WTC11 (cell line): ENCODE measurements at places on chromosomes 6 and 20.

- DNase-seq, result no peak
Observed at GRCh38 chr6:53360093-53360912, 11.6 kb upstream of the ELOVL5 start.

DNA sequence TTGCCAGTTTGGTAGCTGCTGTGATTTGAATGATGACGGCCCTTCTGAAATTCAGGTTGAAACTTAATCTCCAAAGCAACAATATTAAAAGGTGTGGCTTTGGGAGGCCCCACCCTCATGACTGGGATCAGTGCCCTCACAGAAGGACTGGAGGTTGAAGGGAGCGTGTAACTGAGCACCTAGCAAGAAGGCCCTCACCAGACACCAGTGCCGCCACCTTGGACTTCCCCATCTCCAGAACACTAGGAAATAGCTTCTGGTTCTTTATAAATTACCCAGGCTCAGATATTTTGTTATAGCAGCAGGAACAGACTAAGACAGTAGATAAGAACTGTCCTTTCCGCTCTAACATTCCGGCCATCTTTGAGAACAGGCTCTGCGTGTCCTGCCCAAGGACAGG, 243.1 kb downstream of the DLL1 start:
- DNase-seq, result no peak

DNA sequence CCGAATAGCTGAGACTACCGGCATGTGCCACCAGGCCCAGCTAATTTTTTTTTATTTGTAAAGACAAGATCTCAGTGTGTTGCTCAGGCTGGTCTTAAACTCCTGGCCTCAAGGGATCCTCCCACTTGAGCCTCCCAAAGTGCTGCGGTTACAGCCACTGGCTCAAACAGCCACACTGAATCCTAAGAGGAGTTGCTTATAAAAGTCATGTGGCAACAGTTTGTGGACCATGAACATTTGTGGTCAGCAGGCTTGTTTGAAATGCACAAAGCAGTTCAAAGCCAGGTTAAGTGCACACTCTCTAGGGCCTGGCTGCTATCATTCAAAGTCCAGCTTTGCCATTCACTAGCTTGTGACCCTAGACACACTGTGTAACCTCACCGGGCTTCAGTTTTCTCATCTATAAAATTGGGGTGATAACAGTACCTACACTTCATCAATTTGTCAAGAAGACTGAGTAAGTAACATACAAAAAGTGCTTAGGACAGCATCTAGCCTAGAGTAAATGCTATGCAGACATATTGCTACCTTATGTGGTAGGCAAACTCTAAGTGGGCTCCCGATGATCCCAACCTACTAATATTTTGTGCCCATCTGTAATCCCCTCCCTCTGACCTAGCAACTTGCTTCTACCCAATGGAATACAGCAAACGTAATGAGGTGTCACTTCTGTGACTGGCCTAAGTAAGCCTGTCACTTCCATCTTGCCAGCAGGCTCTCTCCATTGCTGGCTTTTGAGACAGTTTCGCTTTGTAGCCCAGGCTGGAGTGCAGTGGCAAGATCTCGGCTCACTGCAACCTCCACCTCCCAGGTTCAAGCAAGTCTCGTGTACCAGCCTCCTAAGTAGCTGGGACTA, 122.9 kb downstream of the ZMYND8 start:
- no peak for DNase-seq

GRCh38 chr20:8161264-8162071, 29.4 kb downstream of the PLCB1 start:
- DNase-seq, result no peak

GRCh38 chr20:21613512-21613911, 92.0 kb upstream of the PAX1 start:
- DNase-seq, result no peak

GRCh38 chr20:51378171-51378928, 164.2 kb downstream of the NFATC2 start:
- DNase-seq, result peak; percentile 61

DNA sequence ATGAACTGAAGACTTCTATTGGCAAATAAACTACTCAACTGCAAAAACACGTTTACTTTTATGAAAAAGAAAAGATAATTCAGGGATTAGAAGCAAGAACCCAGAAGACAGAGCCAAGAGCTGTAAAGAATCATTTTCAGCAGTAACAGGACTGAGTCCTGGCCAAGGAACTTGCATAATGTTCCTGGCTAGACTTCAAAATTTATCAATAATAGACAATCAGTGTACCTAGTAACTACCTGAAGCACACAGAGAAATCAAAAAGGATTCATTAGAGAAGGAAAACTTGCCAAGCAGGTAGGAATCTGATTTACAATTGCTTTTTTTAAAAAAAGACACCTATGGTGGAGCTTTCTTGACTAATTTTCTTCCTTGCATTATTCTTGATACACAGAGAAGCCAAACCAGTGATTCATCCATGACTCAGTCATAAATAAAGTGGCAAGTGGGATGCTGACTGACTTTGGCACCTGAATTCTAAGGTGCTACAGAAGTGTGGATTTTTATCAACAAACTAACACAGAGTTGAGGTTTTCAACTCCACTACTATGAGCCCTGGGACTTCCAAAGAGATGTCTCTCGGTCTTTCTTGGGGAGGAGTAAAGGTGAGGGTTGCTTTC, 281.3 kb downstream of the BMP7 start:
- no peak for DNase-seq

DNA sequence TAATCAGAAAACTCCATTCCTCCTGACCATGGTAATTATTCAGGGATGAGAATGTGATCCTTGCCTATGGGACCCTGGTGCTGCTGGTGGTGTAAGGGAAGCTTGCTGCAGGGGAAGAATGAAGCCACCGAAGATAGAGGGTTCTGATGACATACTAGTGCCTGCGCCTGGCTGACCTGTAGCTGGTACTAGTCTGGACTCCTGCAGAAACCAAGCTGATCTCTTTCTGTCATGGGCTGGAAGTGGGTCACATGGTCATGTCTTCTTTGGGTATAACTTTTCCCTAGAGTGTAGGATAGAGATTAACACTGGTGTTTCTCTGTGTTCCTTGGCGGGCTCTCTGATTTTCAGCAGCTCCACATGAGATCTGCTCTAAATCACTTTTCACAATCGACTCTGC, 8.6 kb upstream of the SLC4A11 start:
- no peak for DNase-seq

DNA sequence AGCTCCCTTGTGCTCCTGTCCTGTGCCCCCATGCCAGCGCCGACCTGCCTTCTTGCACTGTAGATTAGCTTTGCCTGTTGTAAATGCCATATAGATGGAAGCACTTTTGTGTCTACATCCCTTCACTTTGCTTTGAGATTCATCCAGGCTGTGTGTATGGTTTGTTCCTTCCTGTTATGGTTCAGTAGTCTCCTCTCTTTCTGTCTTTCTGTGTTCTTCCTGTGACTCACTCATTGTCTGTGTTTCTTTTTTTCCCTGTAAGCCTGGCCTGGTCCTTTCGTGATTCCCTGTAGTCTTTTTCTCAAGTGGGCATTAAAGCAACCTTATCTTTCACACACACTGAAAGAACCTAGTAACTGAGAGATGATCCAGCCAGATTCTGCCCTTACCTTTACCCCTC, 66.6 kb downstream of the JARID2 start:
- no peak for DNase-seq

DNA sequence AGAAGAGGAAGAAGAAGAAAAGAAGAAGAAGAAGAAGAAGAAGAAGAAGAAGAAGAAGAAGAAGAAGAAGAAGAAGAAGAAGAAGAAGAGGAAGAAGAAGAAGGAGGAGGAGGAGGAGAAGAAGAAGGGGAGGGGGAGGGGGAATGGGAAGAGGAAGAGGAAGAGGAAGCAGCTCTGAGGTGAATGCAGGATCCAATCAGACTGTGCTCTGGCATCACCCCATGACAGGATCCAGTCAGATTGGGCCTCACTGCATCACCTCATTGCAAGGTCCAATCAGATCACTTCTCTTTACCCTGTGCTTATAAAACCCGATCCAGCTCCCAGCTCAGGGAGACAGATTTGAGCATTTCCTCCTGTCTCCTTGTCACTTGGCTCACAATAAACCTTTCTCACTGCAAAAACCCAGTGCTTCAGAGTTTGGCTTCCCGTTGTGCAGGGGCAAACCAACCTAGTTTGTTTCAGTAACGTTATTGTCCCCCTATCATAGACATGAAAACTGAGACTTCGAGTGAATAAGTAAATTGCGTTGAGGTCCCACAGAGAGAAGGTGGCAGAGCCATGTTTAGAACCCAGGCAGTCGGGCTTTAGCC, 28.6 kb upstream of the YWHAB start:
- DNase-seq, result no peak

DNA sequence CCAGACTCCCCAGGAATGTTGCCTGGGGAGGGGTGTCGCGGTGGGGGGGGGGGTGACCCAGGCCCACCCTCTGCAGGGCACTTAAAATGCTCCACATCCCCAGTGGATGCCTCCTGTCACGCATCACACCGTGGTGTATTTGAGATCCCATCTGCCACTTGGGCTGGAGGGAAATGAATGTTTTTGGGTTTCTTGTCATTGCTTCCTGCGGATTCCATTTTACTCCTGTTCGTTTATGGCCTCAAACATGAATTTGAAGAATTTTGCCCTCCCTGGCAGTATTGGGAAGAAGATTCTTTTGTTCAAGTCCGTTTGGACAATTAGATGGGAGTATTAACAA, 544 bp upstream of the KHDC1 start:
- DNase-seq, result no peak

DNA sequence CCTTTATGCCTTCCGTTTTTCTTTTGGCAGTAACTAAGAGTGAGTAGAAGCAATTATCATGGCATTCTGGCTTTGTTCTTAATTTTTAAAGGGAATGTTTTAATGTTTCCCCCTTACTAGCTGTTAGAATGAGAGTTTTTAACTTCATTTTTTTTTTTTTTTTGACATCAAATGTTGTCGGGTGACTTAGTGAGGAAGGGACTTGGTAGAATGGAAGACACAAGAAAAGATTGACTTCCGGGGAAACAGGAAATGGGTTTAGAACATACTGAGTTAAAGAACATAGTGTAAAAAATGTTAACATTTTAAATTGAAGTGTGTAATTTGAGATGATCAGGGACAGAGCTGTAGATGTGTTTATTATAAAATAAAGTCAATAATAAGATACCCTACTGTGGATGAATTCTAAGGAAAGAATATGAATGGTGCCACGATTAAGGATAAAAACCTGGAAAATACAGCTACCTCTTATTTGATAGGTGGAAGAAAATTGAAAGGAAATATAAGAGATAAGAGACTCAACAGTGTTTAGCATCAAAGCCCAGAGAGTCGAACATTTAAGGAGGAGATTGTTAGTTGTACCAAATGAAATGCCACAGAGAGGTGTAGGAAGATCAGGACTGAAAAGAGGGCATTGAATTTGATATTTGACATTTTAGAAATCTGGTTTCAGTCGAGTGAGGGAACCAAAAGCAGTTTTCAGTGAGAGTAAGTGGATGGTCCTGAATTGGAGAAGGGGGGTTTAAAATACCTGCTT, 9.4 kb downstream of the HSF2 start:
- no peak for DNase-seq

- no peak for DNase-seq
Observed at GRCh38 chr20:57790176-57790575, 80.4 kb upstream of the PMEPA1 start.

- DNase-seq, result no peak
Observed at GRCh38 chr6:44260011-44260410, 2.7 kb upstream of the SLC35B2 start.

DNA sequence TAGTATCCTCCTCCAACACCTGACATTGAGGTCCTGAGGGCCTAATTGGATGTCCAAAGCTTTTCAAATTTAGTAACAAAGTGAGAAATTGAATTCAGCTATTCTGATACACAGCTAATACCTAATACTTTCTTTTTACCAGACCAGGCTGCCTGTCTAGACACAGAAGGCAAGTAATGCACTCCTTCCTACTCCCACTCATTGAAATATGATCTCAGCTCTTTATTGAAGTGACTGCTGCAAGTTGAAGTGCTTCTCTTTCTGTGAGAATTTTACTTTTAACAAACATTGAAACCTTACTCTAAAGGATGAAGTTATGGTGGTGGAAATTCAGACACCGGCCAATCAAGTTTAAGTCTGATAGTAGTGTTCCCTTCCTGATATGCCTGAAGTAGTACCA, 90.8 kb upstream of the OGFRL1 start:
- DNase-seq, result no peak

DNA sequence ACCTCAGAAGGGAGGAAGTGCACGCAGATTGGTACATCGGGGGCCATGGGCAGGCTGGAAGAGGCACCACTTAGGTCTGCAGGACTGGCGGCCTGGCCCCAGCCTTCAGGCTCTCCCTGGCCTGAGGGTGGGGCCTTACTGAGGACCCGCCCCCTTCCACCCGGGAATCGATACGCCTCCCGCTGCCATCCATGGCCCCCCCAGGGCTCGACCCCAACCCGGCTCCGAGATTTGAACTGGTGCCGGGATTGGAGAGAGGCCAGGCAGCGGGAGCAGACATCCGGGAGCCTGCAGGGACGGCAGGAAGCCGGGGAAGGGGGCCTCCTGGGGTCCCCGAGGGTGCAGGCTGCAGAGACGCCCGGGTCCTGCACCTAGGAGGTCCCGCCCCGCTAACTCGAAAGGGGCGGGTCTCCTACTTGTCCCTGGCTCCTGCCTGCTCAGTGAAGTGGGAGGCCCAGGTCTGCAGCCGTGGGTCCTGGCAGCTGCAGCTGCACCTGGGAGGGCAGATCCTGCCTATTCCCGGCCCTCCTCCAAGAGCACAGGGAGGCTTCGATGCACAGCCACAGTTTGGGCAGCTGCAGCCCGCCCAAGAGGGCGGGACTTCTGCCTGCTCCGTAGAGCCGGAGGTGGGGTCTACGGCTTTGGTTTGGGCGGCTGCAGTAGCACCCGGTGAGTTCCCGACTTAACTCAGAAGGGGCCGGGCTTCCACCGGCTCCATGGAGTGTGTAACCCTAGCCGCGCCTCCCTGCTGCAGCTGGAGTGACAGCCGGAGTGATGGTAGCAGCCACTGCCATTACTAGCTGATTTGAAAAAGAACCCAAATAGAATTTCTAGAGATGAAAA, 35.2 kb upstream of the TBC1D22B start:
- DNase-seq, result peak; percentile 94

DNA sequence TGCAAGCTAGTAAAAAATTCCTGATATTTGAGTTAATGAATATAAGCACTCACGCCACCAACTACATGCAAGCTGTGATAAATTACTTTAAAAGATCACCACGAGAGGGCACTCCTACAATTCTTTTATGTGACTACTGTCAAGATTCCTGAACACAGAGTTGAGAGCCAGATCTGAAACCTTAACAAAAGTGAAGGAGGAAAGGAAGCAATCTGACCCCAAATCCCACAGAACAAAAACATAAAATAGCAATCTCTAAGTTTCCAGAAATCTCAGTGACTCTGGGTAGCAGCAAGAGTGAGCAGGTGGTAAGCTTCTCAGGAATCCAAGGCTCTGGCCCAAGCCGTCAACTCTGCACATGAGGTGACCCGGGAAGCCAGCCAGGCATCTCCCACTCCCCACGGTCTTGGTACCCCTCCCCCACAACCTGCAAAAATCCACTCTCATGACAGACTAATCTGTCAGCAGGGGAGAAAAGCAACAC, 55.1 kb downstream of the STAU1 start:
- no peak for DNase-seq

DNA sequence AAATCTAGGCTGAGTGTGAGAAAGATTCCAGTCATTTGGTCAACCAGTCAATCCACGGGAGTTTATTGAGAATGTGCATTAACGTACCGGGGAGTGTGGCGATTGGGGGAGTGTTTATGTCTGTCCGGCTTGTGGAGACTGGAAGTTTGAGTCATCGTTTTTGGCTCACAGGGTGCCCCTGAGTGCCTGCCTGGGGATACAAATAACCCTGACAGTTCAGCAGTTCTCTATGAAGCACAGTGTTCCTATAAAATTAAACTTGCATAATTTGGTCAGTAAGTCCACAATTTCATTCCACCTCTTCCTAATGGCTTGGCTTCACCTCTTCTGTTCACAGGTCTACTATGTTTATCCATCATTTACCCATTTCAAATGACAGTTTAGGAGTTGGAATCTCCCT, 72.6 kb upstream of the PLEKHG1 start:
- no peak for DNase-seq
